ENCODE measurements at places on chromosomes 7 and 10. TPM values are rescaled to one million over a fixed set of nuclear protein-coding genes. Genes with fewer than 3 reads are reported as not detected.

GRCh38 chr7:102008535-102009262, 191.3 kb downstream of the CUX1 start:
- H3K4me3 ChIP-seq, result no peak overlapping the region
- DNase-seq, result no peak
- no peaks in the 10 kb centered on the region for H3K4me1 ChIP-seq
- H3K27ac ChIP-seq, result peak overlapping the region; percentile 5
- H3K27me3 ChIP-seq, result no peaks in the 10 kb centered on the region

DNA sequence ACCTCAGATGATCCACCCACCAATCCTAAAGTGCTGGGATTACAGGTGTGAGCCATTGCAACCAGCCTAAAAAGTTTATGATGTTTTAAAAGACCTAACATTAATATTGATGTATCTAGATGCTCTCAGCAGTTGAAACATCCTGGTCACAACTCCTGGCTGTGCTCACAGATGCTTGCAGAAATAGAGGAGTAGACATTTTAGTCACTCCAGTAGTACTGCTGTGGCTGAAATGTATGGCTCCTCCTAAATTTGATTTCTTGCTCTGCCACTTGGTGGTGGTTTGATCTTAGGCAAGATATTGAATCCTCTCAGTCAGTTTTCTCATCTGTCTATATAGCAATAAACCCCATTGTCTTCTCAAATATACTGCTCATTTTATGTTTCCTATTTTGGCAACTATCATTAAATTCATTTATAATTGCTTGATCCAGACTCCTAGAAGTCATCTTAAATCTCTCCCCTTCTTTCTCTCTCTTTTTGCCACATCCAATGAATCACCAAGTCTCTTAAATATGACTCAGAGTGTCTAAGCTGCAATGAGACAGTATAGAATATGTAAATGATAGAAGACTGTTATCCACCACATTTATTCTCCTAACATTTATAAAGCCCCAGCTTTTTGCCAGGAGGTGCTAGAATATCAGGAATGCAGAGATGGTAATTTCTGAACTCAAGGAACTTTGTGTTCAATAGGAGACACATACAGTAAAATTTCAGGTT, 78.1 kb upstream of the NRBF2 start:
- H3K4me3 ChIP-seq, result no peak overlapping the region
- no peaks in the 10 kb centered on the region for H3K4me1 ChIP-seq
- no peak for DNase-seq
- H3K36me3 ChIP-seq, result no peaks in the 10 kb centered on the region

DNA sequence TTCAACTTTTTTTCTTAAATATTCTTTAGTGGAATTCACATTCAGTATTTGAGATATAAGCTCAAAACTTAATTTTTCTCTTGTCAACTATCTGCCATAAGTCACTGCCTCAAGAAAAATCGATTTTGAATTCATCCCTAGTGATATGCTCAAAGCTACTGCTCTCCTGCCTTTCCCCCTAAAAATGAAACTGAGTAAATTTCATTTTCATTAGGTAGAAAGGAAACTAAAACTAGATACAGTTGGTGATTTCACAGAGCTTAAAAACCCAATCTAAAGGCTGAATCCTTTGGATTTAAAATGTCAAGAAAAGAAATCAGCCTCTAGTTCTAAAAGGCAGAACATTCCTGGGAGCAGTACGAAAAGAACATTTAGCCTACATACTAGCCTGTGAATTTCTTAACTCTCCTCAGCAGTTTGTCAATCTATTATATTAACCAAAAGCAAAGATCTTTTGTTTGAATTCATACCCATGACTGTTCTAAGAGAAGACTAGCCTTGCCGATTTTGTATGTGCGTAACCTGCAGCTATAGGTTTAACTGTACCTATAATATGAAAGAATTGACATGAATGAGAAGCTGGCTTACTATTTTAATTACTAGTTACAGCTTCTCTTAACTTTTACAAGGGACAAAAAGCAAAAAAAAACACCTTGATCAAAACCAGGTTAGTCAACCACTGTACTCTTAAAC, 4.9 kb upstream of the FAM53B start:
- no peaks in the 10 kb centered on the region for H3K36me3 ChIP-seq
- H3K4me3 ChIP-seq, result no peak overlapping the region
- DNase-seq, result no peak
- H3K4me1 ChIP-seq, result no peaks in the 10 kb centered on the region
- H3K27ac ChIP-seq, result no peak overlapping the region

GRCh38 chr7:155420116-155420515, 37.8 kb upstream of the EN2 start:
- DNase-seq, result no peak
- no peaks in the 10 kb centered on the region for H3K4me1 ChIP-seq
- H3K36me3 ChIP-seq, result no peaks in the 10 kb centered on the region
- H3K27ac ChIP-seq, result no peak overlapping the region
- H3K4me3 ChIP-seq, result no peak overlapping the region

Gene NUTM2B
- 1.2 TPM for total RNA-seq

- DNase-seq, result no peak
- H3K27me3 ChIP-seq, result no peaks in the 10 kb centered on the region
Observed at GRCh38 chr10:34185998-34186397, 629.1 kb downstream of the PARD3 start.

Gene METTL27
- total RNA-seq, result 0.39 TPM

Gene IDI2
- total RNA-seq, result 0.24 TPM

DNA sequence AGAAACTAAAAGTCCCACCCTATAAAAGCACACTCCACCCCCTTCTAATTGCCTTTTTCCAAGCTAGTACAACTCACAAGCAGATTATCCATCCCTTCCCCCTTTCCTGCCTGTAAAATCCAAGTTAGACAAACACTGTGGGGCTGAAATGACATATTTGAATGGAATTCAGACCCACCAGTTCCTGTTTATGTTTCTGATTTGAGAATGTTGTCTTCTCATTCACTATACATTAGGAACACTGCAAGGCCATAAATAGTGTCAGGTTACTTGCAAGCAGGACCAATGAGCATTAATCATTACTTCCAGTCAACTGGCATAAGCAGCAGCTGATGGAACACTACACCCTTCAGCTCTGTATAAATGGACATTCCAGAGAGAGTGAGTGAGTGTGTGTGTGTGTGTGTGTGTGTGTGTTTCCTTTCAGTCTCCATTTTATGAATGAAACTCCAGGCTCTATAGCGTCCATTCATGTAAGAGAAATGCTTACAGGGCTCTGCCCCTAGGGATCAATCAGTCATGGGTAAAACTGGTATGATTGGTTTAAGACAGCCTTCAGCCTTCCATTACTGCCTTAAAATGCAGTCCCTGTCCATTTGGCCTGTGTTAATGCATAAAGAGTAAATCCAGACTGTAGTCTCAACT, 69.3 kb downstream of the ETV1 start:
- H3K4me1 ChIP-seq, result peaks cover 11% of the 10 kb centered on the region
- no peaks in the 10 kb centered on the region for H3K36me3 ChIP-seq
- no peak overlapping the region for H3K4me3 ChIP-seq
- DNase-seq, result no peak
- no peak overlapping the region for H3K27ac ChIP-seq

Gene SLC26A3
- not detected for total RNA-seq

DNA sequence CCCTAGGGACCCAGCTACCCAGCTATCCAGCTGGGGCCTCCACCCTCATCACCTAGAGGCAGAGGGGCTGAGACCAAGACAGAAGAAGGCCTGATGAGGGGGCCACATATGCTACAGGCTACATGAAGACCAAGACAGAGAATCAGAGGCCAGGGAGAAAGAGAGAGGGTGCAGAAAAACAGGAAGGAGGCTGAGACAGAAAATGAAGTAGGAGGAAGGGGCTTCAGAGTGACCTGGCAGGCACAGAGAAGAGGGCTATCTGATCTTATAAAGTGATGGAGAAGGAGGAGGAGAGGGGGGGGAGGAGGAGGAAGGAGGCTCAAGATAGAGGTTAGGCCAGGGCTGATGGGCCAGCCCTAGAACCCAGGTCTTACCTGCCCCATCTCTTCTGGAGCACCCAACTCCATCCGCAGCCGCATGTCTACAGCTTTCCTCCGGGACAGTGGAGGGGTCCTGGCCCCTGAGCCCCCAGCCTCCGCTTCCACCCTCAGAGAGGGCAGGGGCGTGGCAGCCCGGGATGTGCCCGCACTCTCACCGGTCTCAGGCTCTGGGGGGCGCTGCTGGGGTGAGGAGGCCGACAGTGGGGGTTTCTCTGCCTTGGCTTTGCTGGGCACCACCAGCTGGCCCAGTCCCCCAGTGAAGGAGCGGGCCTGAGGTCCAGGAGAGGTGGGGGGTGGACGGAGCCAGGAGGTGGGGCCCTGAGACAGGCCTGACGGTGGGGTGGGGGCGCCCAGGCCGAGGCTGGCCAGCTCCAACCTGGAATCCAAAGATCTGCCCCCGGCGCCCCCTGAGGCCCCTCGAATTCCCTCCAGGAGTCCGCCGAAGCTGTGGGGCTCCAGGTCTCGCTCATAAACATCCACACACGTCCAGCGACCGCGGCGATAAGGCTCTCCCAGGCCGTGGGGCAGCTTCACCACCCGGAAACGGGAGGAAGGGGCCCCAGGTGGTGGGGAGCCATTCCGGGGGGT, 1.8 kb downstream of the TSC22D4 start:
- no peaks in the 10 kb centered on the region for H3K27me3 ChIP-seq
- no peak for DNase-seq
- peaks cover 64% of the 10 kb centered on the region for H3K4me1 ChIP-seq
- H3K36me3 ChIP-seq, result peaks cover 11% of the 10 kb centered on the region
- peak overlapping the region; percentile 99 for H3K4me3 ChIP-seq

- no peak for DNase-seq
- no peaks in the 10 kb centered on the region for H3K36me3 ChIP-seq
- H3K4me1 ChIP-seq, result no peaks in the 10 kb centered on the region
- H3K27me3 ChIP-seq, result no peaks in the 10 kb centered on the region
- no peak overlapping the region for H3K4me3 ChIP-seq
Observed at GRCh38 chr10:131790021-131790420, 110.8 kb upstream of the PPP2R2D start.

Gene CCDC146
- total RNA-seq, result 12.7 TPM

DNA sequence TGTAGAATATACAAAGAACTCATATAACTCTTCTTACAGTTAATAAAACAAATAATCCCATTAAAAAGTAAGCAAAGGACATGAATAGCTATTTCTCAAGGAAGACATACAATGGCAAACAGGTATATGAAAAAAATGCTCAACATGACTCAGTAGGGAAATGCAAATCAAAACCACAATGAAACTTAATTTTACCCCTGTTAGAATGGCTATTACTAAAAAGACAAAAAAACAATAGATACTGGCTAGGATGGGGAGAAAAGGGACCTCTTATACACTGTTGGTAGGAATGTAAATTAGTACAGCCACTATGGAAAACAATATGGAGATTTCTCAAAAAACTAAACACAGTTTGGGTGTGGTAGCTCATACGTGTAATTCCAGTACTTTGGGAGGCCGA, 37.8 kb downstream of the HERPUD2 start:
- no peaks in the 10 kb centered on the region for H3K4me1 ChIP-seq
- no peak overlapping the region for H3K4me3 ChIP-seq
- no peaks in the 10 kb centered on the region for H3K36me3 ChIP-seq
- DNase-seq, result no peak
- H3K27me3 ChIP-seq, result no peaks in the 10 kb centered on the region

Gene GPR26
- not detected for total RNA-seq

- no peak for DNase-seq
- no peaks in the 10 kb centered on the region for H3K4me1 ChIP-seq
- H3K4me3 ChIP-seq, result no peak overlapping the region
- H3K36me3 ChIP-seq, result no peaks in the 10 kb centered on the region
- no peak overlapping the region for H3K27ac ChIP-seq
Observed at GRCh38 chr7:50214126-50214670, 90.3 kb upstream of the IKZF1 start.

Gene HACD1
- 143 TPM for total RNA-seq

GRCh38 chr10:119270762-119271366, 63.5 kb downstream of the GRK5 start:
- H3K4me1 ChIP-seq, result peaks cover 73% of the 10 kb centered on the region
- DNase-seq, result peak; percentile 96
- no peaks in the 10 kb centered on the region for H3K36me3 ChIP-seq
- H3K27ac ChIP-seq, result peak overlapping the region; percentile 58
- no peaks in the 10 kb centered on the region for H3K27me3 ChIP-seq

DNA sequence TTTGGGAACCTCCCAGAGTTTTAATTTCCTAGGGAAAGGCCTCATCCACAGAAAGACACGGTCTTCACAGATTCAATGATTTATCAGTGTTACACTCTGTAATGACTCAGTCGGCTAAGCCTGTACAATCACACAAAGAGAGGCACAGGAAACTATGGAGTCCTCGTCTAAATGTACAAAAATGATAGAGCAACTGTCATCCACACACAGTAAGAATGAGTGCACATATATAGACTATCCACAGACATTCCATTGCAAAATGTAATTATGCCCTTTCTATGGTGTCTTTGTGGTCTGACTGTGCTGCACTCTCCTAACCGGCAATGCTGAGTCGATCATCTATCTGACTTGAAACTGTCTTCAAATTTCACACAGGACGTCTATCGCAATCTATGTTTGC, 3.5 kb upstream of the NAMPT start:
- H3K36me3 ChIP-seq, result no peaks in the 10 kb centered on the region
- no peaks in the 10 kb centered on the region for H3K27me3 ChIP-seq

Gene FGFR2
- 2.8 TPM for total RNA-seq

Gene KCND2
- 0.11 TPM for total RNA-seq

Gene CLDN4
- not detected for total RNA-seq

GRCh38 chr10:63994371-63994770, 473.2 kb downstream of the REEP3 start:
- H3K4me3 ChIP-seq, result no peak overlapping the region
- no peak for DNase-seq
- no peaks in the 10 kb centered on the region for H3K36me3 ChIP-seq
- no peaks in the 10 kb centered on the region for H3K4me1 ChIP-seq
- H3K27ac ChIP-seq, result no peak overlapping the region

DNA sequence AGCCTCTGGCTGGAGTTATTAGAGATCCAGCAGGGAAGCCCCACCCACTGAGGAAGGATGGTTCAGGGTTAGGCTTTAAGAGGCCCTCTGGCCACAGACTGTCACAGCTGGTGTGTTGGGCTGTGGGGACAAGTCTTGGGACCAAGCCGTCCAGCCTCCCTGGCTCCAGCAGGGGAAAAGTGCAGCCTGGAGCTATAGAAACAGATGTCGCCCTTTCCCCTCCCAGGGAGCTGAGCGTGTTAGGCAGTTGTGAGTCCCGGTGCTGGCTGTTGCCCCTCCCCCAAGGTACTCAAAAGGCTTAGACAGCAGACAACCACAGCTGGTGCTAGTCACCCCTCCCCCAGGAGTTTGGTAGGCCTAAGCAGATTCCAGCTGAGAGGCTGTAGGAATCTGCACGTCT, 143.4 kb downstream of the TMEM168 start:
- no peak for DNase-seq
- no peak overlapping the region for H3K27ac ChIP-seq
- H3K27me3 ChIP-seq, result no peaks in the 10 kb centered on the region
- H3K36me3 ChIP-seq, result no peaks in the 10 kb centered on the region

DNA sequence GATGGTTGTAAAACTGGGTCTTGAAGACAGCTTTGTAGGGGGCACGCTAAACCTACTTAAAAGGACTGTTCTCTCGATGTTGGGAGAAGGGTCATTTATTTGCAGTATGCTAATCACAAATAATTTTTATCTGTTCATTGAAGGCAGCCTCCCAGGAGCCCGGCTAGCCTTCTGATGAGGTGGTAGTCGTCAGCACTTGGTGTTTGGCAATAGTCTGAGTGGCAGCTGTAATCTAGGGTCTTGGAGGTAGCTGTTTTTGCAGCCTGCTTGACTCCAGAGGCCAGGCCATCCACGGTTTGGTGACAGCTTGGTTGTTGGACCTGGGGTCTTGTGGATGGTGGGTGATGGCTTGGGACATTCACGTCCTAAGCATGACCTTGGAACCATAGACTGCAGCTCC, 2.2 kb downstream of the GTF2IRD1 start:
- no peak for DNase-seq
- no peaks in the 10 kb centered on the region for H3K27me3 ChIP-seq
- H3K36me3 ChIP-seq, result no peaks in the 10 kb centered on the region

GRCh38 chr10:101769541-101770180, 6.3 kb downstream of the FGF8 start:
- no peaks in the 10 kb centered on the region for H3K36me3 ChIP-seq
- H3K27ac ChIP-seq, result no peak overlapping the region
- H3K27me3 ChIP-seq, result peaks cover 12% of the 10 kb centered on the region
- DNase-seq, result no peak
- no peak overlapping the region for H3K4me3 ChIP-seq

All from right atrium auricular region (tissue), 2 donors.